ENCODE measurements at places on chromosomes 3 and 15. TPM values are rescaled to one million over a fixed set of nuclear protein-coding genes. Genes with fewer than 3 reads are reported as not detected.
A peak's percentile ranks its signal among the peaks of the same experiment; 100 is the strongest.

The LTF gene
- 8.6 TPM for total RNA-seq

The MYO5A gene
- total RNA-seq, result 50.9 TPM

DNA sequence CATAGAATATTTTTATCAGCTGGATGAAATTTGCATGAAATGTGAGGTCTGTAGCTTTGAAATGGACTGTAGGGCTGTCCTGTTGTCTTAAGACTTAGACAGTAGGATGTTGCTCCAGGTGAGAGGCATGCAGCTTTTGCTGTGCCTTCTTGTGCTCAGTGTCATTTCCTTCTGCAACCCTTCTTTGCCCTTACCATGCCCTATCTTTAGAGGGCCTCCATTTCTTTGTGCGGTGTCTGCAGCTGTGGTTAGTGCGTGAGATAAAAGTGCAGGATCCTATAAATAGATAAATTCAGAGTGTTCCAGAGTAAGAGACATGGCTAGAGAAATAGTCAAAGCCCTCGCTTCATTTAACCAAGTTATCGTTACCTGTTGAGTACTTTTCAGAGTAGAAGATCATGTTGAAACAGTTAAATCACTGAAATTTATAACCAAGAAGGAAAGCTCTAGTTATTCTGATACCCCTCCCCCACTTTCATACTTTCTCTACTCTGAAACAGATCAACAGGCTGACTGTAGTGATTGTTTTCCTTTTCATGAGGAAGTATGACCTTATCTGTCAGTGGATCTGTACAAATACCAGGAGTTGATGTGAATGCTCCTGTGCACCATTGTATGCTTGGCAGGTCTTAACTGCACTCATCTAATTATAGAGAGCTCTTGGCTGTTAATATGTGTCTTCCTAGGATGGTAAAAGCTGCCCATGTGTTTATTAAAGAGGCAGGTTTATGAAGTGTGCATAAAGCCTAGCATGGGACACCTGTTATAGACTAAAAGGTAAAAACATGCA lies 18.2 kb downstream of the EIF3J start:
- peaks cover 13% of the 10 kb centered on the region for H3K4me1 ChIP-seq
- no peaks in the 10 kb centered on the region for H3K27me3 ChIP-seq
- H3K36me3 ChIP-seq, result peaks cover 87% of the 10 kb centered on the region
- H3K27ac ChIP-seq, result no peak overlapping the region
- no peak overlapping the region for H3K4me3 ChIP-seq
- no peak for DNase-seq

DNA sequence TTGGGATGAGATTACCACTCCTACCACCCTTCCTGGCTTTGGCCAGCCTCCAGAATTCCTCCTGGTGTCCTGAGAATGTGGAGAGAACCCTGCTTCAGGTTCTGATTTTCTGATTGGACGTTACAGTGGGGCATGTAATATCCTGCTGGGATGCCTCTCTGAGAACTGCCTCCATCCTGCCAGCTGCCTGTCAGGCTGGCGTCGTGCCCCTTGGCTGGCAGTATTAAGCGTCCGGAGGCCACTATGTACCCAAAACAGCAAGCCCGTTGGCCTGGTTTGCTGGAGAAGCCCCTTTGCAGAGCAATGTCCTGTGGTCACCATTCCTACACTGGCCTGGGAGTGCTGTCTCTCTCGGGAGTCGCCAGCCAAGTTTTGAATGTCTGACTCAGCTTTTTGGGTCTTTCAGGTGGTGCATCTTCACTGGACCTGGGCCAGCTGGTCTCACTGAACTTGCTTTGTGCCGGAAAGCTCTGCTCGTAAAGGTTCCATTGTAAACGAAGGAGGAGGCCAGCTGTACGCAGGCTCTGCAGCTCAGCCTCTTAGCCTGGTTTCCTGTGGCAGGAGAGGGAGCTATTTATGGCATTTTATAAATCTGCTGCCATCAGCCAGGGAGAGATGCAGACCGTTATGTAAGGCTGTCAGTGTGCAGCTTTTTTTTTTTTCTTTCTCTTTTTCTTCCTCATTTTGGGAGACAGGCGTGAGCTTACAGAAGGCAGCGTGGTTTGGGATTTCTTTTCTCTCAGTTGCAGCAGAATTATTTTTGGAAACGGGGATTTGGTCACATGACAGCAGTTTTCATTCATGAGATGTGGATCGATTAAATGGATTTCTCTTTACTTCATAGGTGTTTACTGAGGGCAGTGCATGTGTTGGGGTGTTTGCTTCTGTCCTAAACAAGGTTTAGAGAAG lies 19.0 kb upstream of the TRAK1 start:
- H3K36me3 ChIP-seq, result no peaks in the 10 kb centered on the region
- no peak for DNase-seq
- peak overlapping the region; percentile 31 for H3K4me3 ChIP-seq
- no peaks in the 10 kb centered on the region for H3K27me3 ChIP-seq
- peaks cover 57% of the 10 kb centered on the region for H3K4me1 ChIP-seq
- H3K27ac ChIP-seq, result peak overlapping the region; percentile 62

GRCh38 chr15:24956111-24956838 lies 1.5 kb downstream of the SNRPN start:
- H3K36me3 ChIP-seq, result no peaks in the 10 kb centered on the region
- H3K4me1 ChIP-seq, result no peaks in the 10 kb centered on the region
- DNase-seq, result peak; percentile 78
- H3K4me3 ChIP-seq, result peak overlapping the region; percentile 61
- no peaks in the 10 kb centered on the region for H3K27me3 ChIP-seq

- peaks cover 18% of the 10 kb centered on the region for H3K4me1 ChIP-seq
- no peak for DNase-seq
- H3K36me3 ChIP-seq, result no peaks in the 10 kb centered on the region
- no peak overlapping the region for H3K4me3 ChIP-seq
- H3K27me3 ChIP-seq, result no peaks in the 10 kb centered on the region
These were observed 23.1 kb downstream of the P3H2 start for GRCh38 chr3:190097617-190098016.

- H3K36me3 ChIP-seq, result no peaks in the 10 kb centered on the region
- H3K27ac ChIP-seq, result no peak overlapping the region
- H3K4me3 ChIP-seq, result no peak overlapping the region
- no peak for DNase-seq
- H3K4me1 ChIP-seq, result no peaks in the 10 kb centered on the region
- no peaks in the 10 kb centered on the region for H3K27me3 ChIP-seq
These were observed 275.4 kb downstream of the NEK10 start for GRCh38 chr3:27093771-27094170.
